ENCODE measurements at places on chromosomes 12 and 14.

GRCh38 chr12:905261-906031 is 44.0 kb downstream of the RAD52 start:
- DNase-seq: no peak

- DNase-seq: no peak
These were observed 458.7 kb downstream of the TMTC2 start for GRCh38 chr12:83145325-83145840.

- DNase-seq: no peak
These were observed 3.5 kb downstream of the GLT1D1 start for GRCh38 chr12:128856791-128857078.

DNA sequence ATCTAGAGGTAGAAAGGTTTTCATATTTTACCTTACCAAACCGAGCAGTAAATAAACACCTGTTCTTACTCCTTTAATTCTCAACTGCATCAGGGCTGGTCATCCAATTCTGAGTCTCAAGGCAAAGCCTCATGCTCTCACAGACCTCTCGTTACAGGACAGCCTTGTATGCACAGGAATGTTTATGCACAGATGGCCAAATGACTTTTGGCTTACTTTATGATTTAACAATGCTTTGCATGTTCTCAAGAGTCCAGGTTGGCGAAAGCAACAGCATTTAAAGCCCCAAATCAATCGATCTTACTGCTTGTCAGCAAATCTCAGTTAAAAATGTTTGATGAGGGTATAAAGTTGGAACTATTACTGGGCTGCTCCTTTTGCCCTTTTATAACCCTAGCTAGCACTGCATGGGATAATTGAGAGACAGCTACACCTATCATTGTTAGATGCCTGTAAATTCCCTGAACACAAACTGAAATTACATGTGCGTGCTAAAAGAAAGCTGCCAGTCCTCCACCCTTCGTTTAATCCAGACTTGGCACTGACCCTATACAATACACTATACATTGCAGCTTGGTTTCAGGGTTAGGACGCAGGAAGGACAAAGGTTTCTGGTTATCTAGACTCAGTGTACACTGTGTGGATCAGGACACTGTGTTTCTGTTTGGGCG is 63.6 kb downstream of the TMCC3 start:
- DNase-seq: no peak

DNA sequence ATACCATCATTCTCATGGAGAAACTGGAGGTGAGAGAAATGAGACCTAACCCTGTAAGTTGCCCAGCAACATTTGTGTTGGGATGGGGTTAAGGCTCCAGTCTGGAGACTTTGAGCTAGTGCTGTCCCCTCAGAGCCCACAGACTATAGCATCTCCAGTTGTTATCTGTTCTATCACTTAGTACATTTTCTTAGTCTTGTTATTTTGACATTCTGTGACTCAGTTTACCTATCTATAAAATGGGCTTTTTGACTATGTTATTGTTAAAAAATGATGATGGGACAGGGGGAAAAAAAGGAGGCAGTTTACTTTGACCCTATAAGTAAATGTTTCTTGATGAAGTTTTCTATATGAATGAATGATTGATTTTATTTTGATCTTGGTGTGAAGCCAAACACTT is 45.8 kb upstream of the PTCSC3 start:
- DNase-seq: no peak

GRCh38 chr14:104724407-104724980 is 465 bp downstream of the ADSS1 start:
- no peak for DNase-seq

- DNase-seq: no peak
These were observed 624.6 kb downstream of the AACS start for GRCh38 chr12:125689576-125690410.

DNA sequence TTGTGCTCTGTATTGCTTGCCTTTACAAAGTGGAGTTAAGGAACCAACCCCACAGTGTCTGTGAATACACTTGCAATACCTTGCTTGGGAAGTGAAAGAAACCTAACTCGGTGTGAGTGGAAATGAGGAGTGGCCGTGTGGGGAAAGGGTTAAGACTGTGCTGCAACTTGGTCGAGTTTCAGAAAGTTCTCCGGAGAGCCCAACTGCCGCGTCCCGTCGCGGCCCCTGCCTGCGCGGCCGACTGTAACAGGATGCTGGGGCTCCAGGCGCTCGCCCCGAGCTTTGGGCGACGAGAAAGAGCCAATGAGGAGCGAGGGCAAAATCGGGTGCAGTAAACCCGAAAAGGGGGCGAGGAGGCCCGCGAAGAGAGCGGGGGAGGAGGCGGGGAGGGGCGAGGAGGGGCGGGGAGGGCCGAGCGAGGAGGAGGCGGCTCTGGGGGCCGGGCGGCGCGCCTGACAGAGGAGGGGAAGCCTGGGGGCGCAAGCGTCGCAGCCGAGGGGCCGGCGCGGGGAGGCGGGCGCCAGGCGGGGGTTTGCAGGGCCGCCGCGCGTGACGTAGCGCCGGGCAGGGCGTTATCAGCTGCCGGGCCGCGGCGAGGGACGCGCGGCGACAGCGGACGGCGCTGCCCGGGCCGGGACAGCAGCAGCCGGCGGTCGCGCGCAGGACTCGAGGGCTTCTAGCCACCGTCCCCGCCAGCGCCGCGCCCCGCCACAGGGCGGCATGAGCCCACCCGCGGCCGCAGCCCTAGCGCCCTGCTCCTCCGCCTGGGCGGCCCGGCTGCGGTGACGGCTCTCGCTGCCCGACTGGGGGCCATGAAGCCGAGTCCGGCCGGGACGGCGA is at the start of gene DACT1:
TSS of gene DACT1 (plus strand) at position 572 of the 840 bp plus-strand sequence. CDS start at position 813, 241 bp downstream.
- DNase-seq: no peak

DNA sequence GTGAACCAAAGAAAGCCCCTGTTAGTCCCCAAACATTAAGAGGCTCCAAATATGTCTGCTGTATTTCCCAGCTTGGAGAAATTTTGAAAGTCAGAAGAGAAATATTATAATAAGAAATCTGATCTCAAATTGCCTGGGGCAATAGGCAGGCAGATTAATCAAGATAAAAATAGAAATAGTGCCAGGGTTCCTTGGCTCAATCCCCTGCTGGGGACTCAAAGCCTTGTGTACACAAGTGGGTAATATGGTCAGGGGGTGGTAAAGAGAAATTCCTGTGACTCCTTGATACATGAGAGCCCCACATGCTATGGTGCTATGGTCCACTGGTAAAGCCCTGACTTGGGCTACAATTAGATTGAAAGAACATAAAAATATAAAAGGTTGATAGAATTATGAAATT is 41.3 kb upstream of the ARID2 start:
- no peak for DNase-seq

DNA sequence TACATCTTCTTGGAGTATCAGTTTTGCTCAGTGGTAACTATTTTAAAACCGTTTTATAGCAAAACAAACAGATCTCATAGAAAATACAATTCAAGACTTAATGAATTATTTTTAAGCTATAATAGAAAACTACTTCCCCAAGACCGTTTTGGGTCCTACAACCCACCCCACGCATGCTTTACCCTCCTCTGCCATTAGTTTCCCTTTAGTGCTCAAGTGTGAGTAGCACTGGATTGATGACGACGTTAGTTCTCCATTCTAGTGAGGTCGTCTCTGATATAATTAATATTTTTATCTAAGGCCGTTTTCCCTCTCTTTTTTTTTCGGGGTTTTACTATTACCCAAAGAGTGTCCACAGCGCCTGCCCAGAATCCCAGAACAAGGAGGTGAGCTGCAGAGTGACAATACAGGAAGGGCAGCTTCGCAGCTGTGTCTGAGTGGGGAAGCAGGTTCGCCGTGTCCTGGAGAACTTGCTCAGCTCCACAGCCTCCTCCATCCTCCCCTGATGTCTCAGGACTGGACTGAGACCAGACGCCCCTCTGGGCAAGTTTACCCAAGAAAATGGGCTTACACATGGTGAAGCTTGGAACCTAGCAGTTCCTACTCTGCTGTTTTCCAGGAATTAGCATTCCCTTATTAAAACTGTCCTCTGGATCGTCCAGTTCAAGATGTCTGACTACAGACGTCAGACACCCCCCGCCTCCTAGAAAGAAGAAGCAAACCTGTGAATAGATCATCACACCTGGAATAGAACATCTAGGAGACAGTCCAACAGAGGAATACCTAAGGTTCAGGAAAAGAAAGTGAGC is 31.9 kb upstream of the MON2 start:
- no peak for DNase-seq

DNA sequence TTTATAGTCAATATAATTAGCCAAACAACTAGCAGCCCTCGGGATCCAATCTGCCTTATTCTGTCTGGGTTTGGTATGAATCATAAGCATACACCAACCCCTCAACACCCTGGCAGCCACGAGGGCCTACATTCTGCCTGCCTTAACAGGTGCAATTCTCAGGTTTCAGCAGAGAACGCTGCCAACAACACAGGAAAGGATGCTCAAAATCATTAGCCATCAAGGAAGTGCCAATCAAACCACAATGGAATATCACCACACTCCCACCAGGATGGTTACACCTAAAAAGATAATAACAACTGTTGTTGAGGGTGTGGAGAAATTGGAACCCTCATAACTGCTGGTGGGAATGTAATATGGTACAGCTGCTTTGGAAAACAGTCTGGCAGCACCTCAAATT is 122.8 kb downstream of the TTC7B start:
- DNase-seq: no peak

DNA sequence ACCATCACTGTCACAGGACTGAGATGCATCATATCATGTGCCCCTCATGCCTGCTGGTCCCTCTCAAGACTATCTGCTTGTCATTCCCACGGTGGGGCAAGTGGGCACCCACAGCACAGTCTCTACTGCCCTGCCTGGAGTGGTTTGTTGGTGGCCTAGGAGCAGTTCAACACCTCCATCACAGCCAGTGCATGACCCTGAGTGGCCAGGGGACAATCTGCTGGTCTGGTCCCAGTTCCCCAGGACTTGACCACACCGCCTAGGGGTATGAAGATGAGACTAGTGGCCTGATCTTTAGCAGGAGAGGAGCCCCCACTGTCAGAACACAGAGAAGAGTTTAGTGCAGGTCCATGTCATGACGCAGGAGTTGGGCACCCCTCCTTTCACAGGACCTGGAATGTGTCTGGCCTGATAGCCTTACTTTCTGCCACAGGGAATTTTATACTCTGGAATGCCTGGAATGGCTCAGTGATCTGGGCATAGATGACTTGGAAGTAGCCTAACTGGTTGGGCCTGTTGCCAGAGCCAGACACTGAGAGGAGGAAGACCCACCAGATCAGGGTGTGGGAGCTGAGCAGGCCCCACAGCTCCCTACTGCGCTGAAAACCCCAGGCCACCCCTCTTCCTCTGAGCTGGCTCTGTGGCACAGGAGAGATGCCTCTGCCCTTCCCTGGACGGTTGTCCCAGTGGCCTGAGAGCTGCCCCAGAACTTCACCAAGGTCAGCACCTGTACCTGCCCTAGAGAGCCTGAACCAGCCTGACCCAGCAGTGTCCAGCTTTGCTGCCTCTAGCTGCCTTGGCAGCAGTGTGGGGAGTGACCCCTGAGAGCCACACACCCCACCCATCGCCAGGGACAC is 83.3 kb downstream of the PUS7L start:
- DNase-seq: no peak

- no peak for DNase-seq
These were observed 51.6 kb downstream of the DERA start for GRCh38 chr12:15962760-15963159.

- DNase-seq: no peak
These were observed 38.4 kb downstream of the SLCO1A2 start for GRCh38 chr12:21296348-21296747.

GRCh38 chr14:74480046-74480445 is 13.1 kb downstream of the NPC2 start:
- no peak for DNase-seq

- DNase-seq: no peak
These were observed 163.3 kb downstream of the ETV6 start for GRCh38 chr12:11812586-11813437.

GRCh38 chr14:23398348-23398747 is 9.7 kb downstream of the MYH6 start:
- no peak for DNase-seq

DNA sequence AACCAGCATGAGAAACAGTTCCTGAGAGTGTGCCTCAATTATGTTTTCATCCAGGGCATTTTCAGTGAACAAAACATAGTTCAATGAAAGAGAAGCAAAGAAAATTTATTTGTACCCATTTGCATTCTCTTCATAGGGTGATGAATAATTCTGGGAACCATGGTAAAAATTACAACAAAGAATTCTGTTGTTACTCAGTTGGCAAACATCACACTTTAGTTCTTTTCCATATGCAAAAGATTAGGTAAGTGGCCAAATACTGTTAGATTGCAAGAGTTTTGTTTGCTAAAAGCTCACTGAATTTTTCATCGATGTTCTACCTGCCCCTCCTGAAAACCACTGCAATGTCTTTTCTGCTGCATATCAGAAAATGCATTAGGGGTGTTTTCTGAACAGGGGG is 132.4 kb upstream of the RGS6 start:
- no peak for DNase-seq

DNA sequence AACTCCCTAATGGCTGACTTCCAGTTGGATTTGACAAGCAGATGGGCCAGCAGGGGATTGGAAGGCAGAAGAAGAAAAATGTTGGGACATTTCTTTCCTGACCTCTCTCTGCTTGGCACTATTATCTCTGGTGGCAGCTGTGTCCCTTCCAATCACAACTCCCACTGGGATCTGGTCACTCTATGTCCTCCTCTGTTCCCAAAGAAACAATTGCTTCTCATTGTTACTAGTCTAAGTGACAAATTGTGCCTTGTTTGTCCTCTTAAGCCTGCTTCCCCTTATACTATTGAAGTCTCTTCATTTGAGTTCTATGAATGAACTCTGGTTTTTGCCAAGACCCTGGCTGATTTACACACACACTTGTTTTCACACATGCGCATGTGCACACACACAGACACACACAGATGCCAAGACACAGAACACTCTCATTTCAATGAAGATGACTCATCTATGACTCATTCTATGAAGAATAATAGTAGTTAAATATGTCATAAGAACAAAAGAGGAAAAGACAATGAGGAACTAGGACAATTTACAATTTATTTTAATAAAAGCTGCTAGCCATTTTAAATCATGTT is 83.0 kb upstream of the FAR2 start:
- no peak for DNase-seq

DNA sequence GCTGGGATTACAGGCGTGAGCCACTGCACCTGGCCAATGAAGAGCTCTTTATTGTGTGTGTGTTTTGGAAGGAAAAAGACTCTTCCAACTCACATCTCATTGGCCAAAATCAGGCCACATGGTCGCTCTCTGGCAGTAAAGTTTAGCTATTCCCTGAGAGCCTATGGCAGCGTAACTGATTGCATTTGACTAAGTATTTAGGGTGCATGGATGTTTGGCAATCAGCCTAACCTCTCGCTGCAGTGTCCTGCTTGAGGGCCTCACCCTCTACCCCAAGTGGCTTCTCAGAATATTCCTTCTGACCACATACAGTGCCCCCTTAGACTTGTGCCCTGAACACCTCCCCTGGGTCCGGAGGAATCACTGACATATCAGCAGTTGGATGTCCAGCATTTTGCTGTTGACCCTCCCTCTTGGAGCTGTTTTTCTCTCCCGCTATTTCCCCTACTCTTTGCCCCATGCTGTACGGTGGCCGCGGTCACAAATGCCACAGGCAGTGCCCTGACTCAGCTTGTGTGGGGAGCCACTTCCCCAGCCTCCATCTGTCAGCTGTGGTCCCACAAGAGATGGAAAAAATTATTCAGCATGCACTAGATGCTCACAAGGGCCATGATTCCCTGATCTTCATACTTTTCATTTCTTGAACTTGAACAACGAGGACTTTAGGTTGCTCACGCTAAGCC is 9.5 kb downstream of the PHETA1 start:
- no peak for DNase-seq

- DNase-seq: no peak
These were observed 83.4 kb downstream of the PLEKHG3 start for GRCh38 chr14:64787619-64788018.
